Anterior cingulate cortex (tissue), 58 donors: ENCODE measurements at places on chromosomes 7 and 10.

DNA sequence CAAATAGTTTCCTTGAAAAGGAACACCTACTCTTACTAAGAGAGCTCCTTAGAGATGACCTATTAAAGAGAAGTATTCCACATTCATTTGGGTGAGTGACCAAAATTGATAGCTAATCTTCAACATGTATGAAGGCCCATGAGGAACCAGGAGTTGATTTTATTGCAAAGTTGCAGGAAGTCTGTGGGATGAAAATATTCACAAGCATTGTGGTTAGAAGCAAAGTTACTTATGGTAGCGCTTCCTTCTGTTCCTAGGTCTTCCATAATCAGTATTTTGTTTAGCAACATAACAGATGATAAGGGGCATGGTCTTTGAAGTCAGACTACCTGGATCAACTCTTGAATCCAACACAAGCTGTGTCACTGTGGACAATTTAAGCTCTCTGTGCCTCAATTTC lies 164.5 kb downstream of the DGKB start:
- DNase-seq: no peak

GRCh38 chr10:118694848-118695247 lies 59.9 kb downstream of the CACUL1 start:
- DNase-seq: no peak

GRCh38 chr10:102396730-102397151 lies 1.2 kb downstream of the NFKB2 start:
- no peak for DNase-seq

- DNase-seq: no peak
Observed at GRCh38 chr7:569071-569855, 49.6 kb upstream of the PDGFA start.

DNA sequence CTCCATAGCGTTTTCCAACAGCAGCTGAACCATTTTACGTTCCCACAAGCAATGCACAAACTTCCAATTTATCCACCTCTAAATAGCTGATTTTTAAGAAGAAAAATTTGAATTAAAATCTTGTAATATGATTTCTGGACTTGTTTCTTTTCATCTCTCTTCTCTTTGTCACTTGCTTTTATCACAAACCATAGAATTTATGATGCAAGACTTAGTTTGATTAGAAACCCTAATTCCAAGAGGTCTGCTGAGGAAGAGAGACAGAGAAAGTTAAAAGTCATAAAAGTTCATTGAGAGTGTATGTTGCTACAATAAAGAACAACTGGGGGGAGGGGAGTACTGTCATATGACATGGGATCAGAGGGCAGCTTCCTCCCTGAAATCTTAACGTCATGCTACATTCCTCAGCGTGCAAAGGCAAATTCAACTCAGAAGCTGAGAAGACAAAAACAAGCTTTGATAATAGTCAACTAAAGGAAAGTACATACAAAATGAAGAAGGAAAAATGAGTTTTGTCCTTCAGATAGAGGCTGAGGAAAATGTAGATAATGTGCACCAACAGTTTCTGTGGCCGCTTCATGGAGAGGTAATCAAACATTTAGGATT lies 18.4 kb upstream of the CUBN start:
- DNase-seq: no peak

GRCh38 chr7:973312-973711 lies 2.0 kb downstream of the COX19 start:
- DNase-seq: no peak

DNA sequence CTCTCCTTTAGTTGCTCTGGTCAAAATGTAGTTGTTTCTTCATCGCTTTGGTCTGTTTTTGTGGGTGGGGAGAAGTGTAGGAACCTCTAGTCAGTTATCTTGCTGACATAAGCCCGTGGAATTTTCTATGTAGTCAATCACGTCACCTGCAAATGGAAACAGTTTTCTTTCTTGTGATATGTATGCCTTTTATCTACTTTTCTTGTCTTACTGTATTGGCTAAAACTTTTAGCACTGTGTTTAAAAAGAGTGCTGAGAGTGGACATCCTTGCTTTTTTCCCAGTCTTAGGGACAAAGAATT lies 42.3 kb downstream of the AKR1E2 start:
- no peak for DNase-seq
